ENCODE measurements at places on chromosomes 3 and 15. TPM values are rescaled to one million over a fixed set of nuclear protein-coding genes. Genes with fewer than 3 reads are reported as not detected.

Gene RGMA
- total RNA-seq: 17.5 TPM

Gene STRA6
- 0.75 TPM for total RNA-seq

Gene SLC2A2
- total RNA-seq: 22.4 TPM

DNA sequence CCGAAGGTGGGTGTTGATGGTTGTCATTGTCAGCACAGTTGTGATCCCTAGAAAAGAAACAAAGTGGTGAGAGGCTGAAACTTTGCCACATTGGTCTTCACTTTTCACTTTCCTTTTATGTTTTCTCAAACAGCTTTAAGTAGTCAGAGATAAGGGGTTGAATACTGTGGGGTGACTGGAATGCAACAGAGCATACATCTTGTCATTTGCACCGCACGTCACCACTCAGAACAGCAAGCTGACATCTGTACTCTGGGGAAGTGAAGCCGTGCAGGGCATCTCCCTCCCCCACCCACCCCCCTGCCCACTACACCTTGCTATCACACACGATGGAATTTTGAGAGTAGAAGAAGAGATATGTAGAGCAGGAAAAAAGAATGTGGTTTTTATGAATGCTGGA lies 211.7 kb downstream of the GABRB3 start:
- no peak for DNase-seq

GRCh38 chr15:70164910-70165715 lies 67.4 kb upstream of the TLE3 start:
- DNase-seq: peak; percentile 67

- no peak for DNase-seq
Measured at GRCh38 chr3:33075995-33076394, 21.0 kb downstream of the GLB1 start.

- no peak for DNase-seq
Measured at GRCh38 chr3:129230311-129231019, 18.9 kb upstream of the COPG1 start.
